Neural progenitor cell (in vitro differentiated cells): ENCODE measurements at places on chromosomes 11 and 22. TPM values are rescaled to one million over a fixed set of nuclear protein-coding genes. Genes with fewer than 3 reads are reported as not detected.

The EXPH5 gene
- 0.84 and 1.4 TPM in 2 replicates for total RNA-seq

DNA sequence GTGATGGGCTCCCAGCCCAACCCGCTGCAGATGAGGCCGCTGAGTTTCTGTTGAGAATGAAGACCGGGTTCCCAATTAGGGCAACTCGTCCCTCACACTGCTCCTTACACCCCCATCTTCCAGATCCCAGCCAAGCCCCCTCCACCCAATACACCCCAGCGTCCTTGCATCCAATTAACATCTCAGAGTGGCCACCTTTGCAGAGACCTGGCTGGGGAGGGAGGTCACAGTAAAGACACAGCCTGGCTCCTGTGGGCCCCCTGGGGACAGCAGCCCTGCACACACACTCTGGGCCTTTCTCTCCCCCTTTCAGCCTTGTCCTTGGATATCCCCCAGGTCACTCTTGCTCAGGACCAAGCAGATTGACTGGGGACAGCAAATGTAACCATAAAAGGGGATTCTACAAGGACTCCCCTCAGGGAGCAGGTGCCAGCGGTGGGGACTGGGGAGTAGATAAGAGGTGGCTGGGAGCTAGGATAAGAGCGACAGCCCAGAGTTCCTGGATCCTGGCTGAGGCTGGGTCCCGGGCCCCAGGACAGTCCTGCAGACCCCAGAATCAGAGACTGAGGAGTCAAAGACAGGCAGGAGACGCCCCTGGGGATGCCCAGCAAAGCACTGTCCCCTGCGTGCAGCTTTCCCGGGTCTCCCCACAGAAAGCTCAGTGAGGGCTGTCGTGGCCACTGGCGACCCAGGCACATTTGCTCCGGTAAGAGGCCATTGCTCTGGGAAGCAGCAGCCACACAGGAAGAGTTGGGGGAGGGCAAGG lies 8.4 kb downstream of the APOBEC3A start:
- DNase-seq = no peak
- H3K27ac ChIP-seq = no peak overlapping the region
- H3K4me1 ChIP-seq = no peaks in the 10 kb centered on the region

GRCh38 chr11:47394322-47395222 lies 13.8 kb upstream of the SLC39A13 start:
- no peaks in the 10 kb centered on the region for H3K27me3 ChIP-seq

- no peak for DNase-seq
Measured at GRCh38 chr11:86204356-86204755, 40.2 kb upstream of the EED start.

DNA sequence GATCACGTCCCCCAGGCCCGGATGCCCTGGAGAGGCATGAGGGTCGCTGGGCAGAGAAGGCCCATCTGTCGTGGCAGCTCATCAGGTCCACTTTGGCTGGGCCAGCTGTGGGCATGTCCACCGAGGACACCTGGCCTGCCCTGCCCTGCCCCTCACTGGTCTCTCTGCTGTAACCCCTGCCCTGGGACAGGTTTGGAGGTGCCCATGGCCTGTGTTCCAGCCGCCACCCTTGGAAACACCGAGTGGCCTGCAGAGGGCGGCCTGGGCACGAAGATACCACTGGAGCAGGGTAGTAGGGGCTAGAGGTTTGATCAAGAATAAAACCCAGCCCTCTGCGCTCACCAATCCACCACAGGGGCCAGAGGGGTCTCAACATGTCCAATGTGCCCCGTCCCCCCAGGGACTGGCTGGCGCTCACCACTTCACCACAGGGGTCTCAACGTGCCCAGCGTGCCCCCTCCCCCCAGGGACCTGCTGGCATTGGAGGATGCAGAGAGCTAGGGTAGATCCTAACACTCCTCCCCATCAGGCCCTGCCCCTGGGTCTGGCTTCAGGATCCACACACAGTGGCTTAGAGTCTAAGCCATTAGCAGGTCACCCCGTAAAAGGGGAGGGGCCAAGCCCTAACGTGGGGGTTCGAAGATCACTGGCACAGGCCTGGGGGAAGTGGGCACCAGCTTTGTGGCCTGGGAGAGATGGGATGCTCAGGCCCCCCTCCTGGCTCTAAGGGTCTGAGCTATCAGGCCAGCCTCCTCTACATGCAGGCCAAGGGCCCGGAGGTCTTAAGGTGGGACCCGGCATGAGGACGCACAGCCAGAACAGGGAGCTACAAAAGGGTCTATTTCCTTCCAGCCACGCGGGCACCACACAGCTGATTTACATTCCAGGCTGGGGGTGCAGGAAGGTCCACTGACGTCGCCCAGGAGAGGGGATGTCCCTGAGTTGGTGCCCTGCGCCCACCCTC lies 1.3 kb upstream of the HDAC10 start:
- H3K4me3 ChIP-seq = no peak overlapping the region
- DNase-seq = peak; percentile 83
- no peak overlapping the region for H3K27ac ChIP-seq
- H3K36me3 ChIP-seq = no peaks in the 10 kb centered on the region
- no peaks in the 10 kb centered on the region for H3K27me3 ChIP-seq

- no peaks in the 10 kb centered on the region for H3K27me3 ChIP-seq
- H3K4me1 ChIP-seq = peaks cover 2% of the 10 kb centered on the region
- DNase-seq = no peak
- no peak overlapping the region for H3K27ac ChIP-seq
- no peak overlapping the region for H3K4me3 ChIP-seq
- no peaks in the 10 kb centered on the region for H3K36me3 ChIP-seq
Measured at GRCh38 chr11:74844072-74844471, 95.4 kb downstream of the RNF169 start.

DNA sequence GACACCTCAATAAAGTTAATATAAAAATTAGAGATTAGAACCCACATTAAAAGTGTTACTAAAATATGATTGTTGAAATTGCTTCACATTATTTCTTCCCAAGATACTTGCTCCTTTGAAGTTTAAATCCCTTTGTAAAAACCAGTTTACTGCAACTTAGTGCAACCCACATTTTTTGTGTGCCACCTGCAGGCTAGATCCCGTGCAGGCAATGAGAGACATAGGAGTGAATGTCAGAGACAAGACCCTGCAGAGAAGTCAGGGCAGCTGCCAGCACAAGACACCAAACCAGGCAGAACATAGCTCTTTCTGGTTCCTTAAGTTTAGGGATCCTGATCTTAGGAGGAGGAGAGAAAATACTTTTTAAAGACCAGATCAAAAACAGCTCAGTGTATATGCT lies 142.8 kb upstream of the MTNR1B start:
- no peaks in the 10 kb centered on the region for H3K36me3 ChIP-seq
- H3K4me3 ChIP-seq = no peak overlapping the region
- H3K27ac ChIP-seq = no peak overlapping the region
- H3K27me3 ChIP-seq = no peaks in the 10 kb centered on the region
- no peak for DNase-seq

DNA sequence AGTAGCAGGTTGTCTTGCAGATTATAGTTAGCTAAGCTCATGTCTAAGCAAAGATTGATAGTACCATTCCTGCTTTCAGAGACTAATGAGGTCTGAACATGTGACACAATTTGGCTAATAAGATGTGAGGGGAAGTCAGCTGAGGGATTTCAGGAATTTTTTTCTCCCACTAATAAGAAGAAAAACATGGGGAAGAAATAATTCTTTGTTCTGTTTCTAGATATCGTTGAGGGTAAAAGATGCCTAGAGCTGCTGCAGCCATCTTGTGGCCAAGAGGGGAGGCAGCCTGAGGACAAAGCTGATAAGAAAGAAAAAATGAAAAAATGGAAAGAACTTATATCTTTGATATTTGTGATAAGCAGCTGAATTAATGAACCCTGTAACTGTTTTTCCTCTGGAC lies 1334.4 kb downstream of the LRRC4C start:
- H3K36me3 ChIP-seq = no peaks in the 10 kb centered on the region
- no peaks in the 10 kb centered on the region for H3K27me3 ChIP-seq
- peak; percentile 10 for DNase-seq
- H3K4me1 ChIP-seq = no peaks in the 10 kb centered on the region
- H3K27ac ChIP-seq = no peak overlapping the region
- no peak overlapping the region for H3K4me3 ChIP-seq

DNA sequence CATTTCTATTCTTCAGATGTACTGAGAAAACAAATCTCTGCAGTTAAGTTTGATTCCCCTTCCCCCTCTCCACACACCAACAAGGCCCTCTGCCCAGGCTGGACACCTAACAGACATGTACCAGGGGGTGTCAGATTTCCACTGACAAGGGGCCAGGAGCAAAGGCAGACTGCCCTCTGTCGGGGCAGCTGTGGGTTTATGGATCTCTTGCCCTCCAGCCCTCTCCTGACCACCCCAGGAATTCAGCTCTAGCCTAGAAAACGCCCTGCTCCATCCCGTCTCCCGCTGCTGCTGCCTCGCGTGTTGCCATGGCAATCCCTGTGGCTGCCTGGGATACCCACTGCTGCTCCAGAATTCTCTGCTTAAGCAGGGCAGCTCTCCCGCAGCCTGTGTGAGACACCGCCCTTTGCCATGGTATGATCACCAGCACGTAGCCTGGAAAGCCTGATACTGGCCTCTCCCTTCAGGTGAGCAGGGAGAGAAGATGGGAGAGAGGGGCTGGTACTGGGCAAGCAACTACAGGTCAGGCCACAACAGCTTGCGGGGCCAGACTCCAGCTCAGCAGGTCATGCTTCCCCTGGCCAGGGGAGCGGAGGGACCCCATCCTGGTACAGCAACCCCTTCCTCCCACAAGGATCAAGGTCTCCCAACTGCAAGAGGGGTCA lies 41.6 kb downstream of the BUD13 start:
- DNase-seq = peak; percentile 88
- H3K36me3 ChIP-seq = no peaks in the 10 kb centered on the region
- H3K4me1 ChIP-seq = peaks cover 48% of the 10 kb centered on the region
- H3K27me3 ChIP-seq = no peaks in the 10 kb centered on the region

The MMP26 gene
- total RNA-seq = not detected in 2 replicates

The DCHS1 gene
- 4.5 and 9.0 TPM in 2 replicates for total RNA-seq

DNA sequence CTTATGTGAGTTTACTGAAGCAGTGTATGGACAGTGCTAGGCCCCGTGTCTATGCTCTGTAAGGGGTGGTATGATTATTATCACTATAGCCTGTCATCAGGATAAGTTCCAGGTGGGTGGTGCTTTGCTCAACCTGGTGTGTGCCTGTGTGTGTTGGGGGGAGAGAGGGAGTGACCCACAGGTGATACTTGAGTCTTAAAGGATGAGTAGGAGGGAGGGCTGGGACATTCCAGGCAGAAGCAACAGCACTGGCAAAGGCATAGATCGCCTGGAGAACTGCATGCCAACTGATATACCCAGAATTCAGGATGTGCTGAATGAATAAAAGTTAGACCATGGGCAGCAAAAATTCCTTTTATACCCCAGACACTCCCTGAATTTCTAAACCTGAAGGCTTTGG lies 4.5 kb downstream of the KIAA1671 start:
- DNase-seq = no peak
- no peaks in the 10 kb centered on the region for H3K36me3 ChIP-seq
- H3K4me1 ChIP-seq = peaks cover 18% of the 10 kb centered on the region
- no peaks in the 10 kb centered on the region for H3K27me3 ChIP-seq
- no peak overlapping the region for H3K27ac ChIP-seq

DNA sequence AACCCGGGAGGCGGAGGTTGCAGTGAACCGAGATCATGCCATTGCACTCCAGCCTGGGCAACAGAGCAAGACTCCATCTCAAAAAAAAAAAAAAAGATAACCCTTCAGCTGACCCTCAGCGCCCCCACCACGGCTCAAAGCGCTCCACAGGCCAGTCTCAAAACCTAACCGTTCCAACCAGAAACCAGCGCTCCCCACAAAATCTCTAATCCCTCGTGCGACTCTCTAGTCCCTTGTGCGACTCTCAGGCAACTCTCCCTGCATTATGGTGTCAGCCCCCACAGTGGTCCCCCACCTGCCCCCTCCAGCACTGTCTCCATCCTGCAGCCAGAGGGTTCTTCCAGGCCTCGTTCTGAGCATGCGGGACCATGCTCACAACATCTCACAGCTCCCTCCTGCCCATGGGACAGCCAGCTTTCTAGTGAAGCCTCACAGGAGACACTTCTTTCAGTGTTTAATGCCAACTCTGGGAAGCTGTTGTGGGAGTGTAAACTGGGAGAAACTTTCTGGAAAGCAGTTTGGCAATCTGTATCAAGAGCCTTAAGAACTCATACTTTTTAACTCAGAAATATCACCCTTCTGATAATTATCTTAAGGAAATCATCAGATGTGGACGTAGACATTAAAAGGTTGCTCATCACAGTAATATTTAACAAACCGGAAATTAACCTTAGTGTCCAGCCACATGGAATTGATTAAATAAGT lies 4.2 kb upstream of the RASGRP2 start:
- peaks cover 42% of the 10 kb centered on the region for H3K27me3 ChIP-seq
- H3K27ac ChIP-seq = no peak overlapping the region
- H3K4me1 ChIP-seq = peaks cover 3% of the 10 kb centered on the region
- no peaks in the 10 kb centered on the region for H3K36me3 ChIP-seq

DNA sequence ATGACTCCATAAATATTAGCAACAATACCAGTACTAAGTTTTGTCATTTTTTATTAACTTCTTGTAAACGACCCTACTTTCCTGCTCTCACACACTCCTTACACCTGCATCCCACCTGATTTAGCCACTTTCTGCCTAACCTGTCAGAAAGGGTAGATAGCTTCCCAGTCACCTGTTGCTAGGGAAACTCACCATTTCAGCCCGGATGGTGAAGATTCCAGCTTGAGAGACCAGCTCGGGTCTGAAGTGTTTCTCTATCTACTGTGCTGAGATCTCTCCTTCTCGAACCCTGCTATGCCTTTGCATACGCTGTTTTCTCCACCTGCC lies at the start of gene PARVG:
PARVG (plus strand) TSS at position 220 of the 327 bp plus-strand sequence. CDS start 2,405 bp downstream, outside the sequence.
- H3K27ac ChIP-seq = peak within 1 kb of the TSS; percentile 85
- peaks cover 28% of the 10 kb centered on the region for H3K4me1 ChIP-seq

The ATM gene
- 66.5 and 105 TPM in 2 replicates for total RNA-seq

DNA sequence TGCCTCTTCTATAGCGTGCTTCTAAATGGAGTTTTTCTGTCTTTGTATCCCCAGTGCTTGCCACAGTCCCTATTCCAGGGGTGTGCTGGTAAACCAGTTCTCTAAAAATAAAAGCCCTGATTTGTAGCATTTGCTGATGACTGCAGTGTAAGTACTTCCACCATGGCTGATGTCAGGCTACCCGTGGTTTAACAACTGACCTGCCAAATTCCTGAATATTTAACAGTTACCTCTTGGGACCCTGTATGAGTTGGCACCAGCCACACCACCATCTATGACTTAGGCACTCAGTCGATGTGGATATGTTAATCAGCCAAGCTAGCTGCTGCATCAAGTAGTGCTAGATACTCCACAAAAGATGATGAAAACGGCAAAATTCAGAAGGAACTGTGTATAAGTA lies 94.0 kb upstream of the MTNR1B start:
- DNase-seq = no peak
- no peaks in the 10 kb centered on the region for H3K4me1 ChIP-seq

- H3K4me1 ChIP-seq = no peaks in the 10 kb centered on the region
- no peak for DNase-seq
- H3K4me3 ChIP-seq = no peak overlapping the region
- no peaks in the 10 kb centered on the region for H3K27me3 ChIP-seq
- H3K36me3 ChIP-seq = no peaks in the 10 kb centered on the region
- H3K27ac ChIP-seq = no peak overlapping the region
Measured at GRCh38 chr11:8801121-8801520, 109.9 kb upstream of the AKIP1 start.

- peaks cover 15% of the 10 kb centered on the region for H3K4me1 ChIP-seq
- H3K27ac ChIP-seq = no peak overlapping the region
- no peaks in the 10 kb centered on the region for H3K27me3 ChIP-seq
- no peaks in the 10 kb centered on the region for H3K36me3 ChIP-seq
- no peak for DNase-seq
- no peak overlapping the region for H3K4me3 ChIP-seq
Measured at GRCh38 chr11:74846770-74847169, 98.1 kb downstream of the RNF169 start.

The LRFN4 gene
- 6.7 and 27.9 TPM in 2 replicates for total RNA-seq
